ENCODE measurements at places on chromosomes 13 and 19.

- no peak for DNase-seq
Observed at GRCh38 chr13:77876176-77876575, 42.5 kb downstream of the EDNRB start.

GRCh38 chr13:97318532-97318931 is 96.4 kb downstream of the MBNL2 start:
- no peak for DNase-seq

DNA sequence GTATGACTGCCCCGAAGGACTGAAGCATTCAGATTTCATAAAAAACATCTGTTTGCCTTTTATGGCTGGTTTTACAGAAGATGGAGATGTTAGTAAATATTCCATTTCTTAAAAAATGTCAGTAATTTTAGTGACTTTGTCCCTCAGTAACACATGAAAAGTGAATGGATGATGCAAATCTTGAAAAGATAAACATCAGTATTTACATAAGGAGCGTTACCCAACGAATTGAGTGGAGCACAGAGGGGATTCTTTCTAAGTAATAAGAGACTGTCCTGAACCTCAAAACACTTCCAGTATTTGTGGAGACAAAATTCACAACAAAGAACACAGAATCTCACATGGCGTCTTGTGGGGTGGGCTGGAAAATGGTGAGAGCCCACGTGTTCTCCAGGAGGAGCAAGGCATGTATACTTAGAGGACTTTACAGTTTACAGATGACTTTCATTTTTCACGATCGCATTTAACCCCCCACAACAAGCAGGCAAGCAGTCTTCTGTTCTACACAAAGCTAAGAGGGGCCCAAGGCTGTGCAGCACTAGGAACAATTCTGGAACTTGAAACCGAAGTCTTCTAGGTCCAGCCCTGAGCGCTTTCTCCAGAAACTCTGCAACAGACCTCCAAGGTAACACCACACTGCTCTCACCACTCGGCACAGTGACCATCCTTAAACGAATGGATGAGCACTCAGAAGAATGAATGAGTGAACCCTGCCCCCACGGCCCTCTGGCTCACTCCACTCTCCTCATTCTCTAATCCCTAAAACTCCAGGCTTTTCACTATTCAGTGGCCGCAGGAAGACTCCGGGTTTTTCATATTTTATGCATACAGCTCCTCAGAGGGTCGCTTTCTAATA is 709.8 kb downstream of the UQCRFS1 start:
- no peak for DNase-seq

DNA sequence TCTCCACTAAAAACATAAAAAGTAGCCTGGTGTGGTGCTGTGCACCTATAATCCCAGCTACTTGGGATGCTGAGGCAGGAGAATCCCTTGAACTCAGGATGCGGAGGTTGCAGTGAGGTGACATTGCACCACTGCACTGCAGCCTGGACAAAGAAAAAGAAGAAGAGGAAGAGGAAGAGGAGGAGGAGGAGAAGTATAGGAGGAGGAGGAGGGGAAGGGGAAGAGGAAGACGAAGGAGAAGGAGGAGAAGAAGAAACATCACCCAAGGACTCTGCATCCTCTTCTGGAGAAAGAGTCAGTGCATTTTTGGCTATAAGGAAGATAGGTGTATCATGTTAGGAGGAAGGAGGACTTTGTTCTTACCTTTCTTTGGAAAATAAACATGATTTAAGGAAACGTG is 13.0 kb upstream of the FPR3 start:
- no peak for DNase-seq

GRCh38 chr13:28530729-28531076 is 35.8 kb upstream of the FLT1 start:
- no peak for DNase-seq

Measured in forelimb muscle (tissue), 1 donor.